ENCODE measurements at places on chromosomes 7 and 10. TPM values are rescaled to one million over a fixed set of nuclear protein-coding genes. Genes with fewer than 3 reads are reported as not detected.

- no peak for DNase-seq
Observed at GRCh38 chr7:78499971-78500370, 701.4 kb downstream of the PHTF2 start.

DNA sequence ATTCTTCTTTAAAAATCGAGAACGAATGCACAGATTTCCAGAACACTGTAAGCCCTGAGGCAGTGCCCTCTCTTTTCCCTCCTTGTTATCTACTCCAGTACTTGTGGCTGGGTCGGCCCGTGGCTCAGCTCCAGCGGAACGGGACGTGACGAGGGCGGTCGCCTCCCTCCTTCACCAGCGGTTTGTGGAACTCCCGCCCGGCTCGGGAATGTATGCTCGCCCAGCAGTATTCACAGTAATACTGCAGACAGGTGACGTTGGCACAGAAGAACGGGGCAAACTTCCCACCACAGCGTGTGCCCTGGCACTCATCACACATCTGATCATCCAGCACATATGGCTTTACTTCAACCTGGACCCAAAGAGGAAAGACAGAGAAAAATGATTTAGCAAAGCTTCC is 128.5 kb downstream of the BTAF1 start:
- no peak for DNase-seq

DNA sequence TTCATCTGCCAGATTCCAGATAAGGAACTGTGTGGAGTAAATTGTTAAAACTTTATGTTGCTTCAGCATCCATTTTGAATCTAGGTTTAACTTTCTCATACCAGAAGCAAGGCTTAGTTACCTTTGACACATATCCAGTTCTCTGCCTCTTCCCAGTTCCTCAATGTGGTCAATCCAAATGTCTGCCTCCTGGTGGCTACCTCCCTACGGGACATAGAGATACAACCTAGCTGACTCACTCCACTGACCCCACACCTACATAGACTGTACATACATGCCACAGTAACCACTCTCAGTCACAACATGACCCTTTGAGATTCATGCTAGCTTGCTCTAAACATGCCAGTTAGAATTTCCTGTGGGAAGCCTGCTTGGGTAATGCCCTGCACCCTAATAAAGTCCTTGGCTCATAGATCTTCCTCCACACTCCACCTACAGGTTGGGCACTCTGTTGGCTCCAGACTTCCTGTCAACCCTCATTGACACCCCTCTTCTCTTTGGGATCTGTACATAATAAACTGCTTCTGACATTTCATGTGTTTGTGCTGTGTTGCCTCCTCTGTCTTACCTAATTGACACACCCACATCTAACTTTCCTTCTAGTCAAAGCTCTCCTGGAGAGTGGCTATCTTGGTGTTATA is 278.1 kb downstream of the HTR7 start:
- no peak for DNase-seq

DNA sequence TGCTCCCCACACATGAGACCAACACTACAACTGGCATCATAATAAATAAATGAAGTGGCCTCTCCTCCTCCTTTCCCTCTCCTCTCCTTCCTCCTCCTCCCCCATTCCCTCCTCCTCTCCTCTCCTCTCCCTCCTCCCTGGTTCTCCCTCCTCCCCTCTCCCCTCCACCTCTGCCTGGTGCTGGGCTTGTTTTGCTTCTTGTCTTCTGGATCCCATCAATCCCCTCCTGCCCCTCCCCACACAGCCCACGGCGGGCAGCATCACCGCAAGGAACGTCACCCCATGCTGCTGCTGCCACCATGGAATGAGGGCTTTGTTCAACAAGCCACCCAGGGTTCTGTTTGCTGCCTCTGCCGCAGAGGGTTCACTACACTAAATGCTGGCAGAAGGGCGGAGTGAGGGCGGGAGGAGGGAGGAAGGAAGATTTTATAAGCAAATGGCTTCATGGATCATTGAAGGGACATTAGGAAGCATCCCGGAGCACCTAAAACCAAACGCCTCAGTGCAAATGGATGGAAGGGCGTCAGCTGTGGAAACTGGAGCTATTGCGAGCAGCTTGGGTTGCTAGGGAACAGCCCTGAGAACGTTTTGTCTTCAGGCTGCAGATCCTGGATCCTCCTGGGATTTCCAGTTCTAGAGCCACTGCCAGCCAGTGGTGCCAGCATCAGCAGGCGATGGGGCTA is 379.7 kb upstream of the ZMIZ1 start:
- peak; percentile 31 for DNase-seq

DNA sequence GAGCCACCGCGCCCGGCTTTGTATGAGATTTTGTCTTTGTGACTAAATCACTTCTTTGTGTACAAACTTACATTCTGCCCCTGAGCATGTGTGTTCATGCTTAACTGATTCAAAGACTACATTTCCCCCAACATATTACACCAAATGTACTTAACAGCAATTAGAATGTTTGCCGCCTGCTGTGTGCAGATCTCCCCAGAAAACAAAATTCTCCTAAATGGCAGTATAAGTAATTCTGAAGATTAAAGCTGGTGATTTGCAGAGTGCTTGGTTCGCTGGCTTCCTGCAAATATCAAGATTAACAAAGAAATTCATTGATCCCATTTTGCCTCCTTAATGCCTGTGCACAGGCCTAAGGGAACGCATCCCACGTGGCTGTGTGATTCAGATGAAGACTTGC is 230.3 kb downstream of the GALNT17 start:
- no peak for DNase-seq

DNA sequence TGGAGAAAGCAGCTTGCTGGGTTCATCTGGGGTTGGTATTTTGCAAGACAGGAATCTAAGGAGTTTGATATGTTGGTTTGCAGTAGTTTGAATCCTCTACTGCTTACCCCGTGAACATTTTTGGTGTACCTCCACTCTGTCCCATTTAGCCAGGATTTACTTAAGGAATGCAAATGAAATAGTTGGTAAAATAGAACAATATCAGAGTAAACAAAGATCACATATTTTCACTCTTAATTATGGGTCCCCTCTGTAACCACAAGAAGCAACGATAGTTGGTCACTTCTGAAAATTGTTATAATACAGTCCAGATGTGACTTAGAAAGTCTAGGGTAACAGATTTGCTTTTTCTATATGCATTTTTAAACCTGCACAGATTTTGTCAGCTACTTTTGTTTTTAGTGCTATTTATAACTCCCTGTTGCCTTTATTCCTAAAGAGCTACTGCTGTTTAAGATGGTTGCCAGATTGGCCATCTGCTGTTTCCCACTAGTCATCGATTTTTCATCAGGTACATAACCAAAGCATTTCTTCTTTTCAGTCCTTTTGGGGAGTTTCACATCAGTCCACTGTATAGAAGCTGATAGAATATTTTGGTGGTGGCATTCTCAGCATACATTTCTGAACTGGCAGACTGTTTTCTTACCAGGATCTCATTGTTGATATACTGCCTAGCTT is 37.6 kb downstream of the MAPK8 start:
- DNase-seq = no peak

DNA sequence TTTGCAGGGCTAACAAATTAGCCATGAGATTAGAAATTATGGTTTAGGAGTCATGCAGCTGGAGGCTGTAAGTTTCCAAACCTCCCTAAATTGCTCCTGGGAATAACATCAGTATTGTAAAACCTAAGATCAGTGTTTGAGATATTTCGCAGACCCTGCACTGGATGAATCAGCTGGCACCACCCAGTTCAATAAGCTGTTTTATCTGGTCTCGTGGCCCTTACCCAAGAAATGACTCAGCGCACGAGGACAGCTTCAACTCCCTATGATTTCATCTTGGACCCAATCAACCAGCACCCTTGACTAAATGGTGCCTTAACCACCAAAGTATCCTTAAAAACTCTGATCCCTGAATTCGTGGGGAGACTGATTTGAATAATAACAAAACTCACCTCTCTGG is 482.0 kb upstream of the PCDH15 start:
- DNase-seq = no peak

DNA sequence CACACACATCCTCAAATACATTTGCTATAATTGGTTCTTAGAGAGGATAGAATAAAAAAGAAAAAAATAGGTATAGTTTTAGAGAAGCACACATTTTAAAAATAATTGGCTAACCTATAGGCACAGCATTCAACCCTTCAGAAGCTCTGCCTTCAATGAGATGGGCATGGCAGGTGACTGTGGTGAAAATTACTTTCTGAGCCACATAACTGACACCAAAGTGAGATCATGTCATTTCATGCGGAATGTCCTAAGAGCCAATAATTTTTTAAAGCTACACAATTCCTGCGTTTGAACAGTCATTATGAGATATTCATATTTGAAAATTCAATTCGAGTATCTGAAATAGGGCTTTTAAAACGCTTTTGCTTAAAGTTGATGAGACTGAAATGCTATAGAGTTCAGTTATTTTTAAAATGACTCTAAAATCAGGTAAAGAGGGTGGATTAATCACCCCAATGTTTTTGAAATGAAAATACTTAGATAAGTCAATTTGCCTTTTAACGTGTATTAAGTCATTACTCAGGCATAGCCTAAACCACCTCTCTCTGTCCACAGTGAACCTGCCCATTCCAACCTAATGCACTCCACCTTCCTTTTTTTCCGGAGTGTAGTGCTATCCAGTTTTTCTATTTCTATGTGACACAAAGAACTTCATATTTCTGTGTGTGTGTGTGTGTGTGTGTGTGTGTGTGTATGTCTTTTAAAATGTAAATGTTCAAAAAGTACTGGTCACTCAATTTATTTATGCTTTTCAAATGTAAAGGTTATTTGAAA is 6.1 kb downstream of the RELN start:
- DNase-seq = no peak

GRCh38 chr10:88493691-88494483 is 89.2 kb downstream of the RNLS start:
- DNase-seq = peak; percentile 51

GRCh38 chr7:139993169-139993568 is 69.6 kb downstream of the PARP12 start:
- DNase-seq = no peak

DNA sequence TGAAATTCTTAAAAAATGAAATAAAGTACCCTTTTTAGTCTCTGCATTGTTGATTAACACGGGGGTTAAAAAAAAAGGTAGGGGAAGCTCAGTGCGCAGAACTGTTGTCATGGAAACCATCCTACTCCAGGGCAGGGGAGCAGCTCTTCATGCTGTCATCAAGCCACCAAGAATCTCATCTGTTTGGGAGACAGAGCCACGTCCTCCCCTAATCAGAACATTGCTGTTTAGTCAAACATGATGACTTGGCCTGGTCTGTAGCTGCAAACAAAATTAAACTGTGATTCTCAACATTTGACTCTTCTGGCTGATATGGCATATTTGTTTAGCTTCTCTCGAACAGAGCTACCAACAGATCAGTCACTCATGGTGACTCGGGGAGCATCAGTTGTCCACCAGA is 254.4 kb upstream of the KLF14 start:
- no peak for DNase-seq

DNA sequence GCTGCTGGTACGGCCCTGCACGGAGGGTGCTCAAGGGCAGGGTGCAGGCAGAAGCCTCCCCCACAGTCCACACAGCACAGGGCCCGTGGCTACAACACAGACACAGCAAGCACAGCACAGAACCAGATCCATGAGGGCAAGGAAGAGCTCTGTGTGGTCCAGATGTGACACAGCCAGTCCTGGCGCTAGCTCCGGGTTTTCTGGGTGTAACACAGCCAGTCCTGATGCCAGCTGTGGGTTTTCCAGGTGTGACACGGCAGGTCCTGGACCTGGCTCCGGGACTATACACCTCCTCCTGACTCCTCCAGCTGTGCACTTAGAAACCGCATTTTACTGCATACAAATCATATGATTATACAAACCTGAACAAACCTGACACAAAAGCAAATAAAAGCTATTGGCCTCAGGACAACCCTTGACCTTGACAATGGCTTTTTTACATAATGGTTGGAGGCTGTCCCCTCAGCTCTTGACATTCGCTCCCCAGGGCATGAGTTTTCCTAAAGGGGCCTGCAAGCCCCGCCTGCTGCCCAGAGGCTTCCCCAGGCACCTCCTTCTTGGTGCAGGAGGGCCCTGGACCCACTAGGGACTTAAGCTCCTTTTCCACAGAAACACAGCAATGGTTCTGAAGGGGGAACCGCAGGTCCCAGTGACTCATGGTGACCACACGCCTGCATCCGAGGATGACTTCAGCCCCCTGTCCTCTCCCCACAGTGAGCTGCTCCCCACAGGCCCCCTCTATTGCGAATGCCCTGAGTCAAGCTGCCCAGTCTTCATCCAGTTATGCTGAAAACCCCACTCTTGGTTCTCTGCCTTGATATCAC is 209.6 kb downstream of the PTPRN2 start:
- no peak for DNase-seq

DNA sequence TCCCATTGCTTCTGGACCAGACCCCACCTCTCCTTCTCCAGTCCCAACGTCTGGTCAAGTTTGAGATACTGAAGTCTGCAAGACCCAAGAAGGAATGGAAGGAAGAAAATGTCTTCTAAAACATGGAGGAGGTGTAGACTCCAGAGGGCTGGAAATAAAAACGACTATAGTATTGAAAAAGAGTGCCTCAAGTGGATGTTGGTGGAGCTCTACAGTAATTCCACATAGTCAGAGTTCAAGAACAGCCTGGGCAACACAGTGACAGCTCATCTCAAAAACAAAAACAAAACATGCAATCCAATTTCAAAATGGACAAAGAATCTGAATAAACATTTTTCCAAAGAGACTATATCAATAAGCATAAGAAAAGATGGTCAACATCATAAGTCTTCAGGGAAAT is 2.3 kb upstream of the PCGF6 start:
- no peak for DNase-seq

- DNase-seq = no peak
Observed at GRCh38 chr10:82925547-82925946, 1050.6 kb downstream of the NRG3 start.

GRCh38 chr10:86334488-86335085 is 32.0 kb downstream of the GRID1 start:
- DNase-seq = no peak

- DNase-seq = peak; percentile 26
Observed at GRCh38 chr7:8433477-8434289, at the start of gene NXPH1. TSS of gene NXPH1 (plus strand) at chr7:8433609.

- DNase-seq = no peak
Observed at GRCh38 chr7:81883801-81884393, 114.0 kb upstream of the HGF start.

- DNase-seq = no peak
Observed at GRCh38 chr10:124086787-124087671, 6.4 kb downstream of the CHST15 start.

GRCh38 chr7:22561895-22562593 is 62.1 kb upstream of the STEAP1B start:
- DNase-seq = no peak

DNA sequence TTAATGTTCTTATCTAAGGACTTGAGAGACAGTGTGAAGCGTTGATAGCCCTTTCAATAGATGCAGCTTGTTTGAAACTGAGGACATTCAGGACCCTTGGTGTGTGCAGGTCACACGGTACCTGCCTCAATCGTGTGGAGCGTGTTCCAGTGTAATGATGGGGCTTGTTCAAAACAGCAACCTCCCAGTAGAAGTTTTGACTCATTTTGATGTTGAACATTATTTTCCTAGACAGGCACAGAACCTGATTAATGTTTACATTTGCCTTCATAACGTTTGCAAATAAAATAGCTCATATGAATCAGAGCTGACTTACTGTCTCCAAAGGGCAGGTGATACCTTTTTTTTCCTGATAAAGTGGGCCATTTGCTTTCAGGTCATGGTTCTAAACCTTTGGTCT is 21.3 kb downstream of the RBM17 start:
- no peak for DNase-seq

LIPK gene
- not detected for polyA plus RNA-seq

PHYHIPL gene
- 0.72 TPM for polyA plus RNA-seq

SORCS1 gene
- polyA plus RNA-seq = 0.30 TPM

STEAP1 gene
- 1.9 TPM for polyA plus RNA-seq

EN2 gene
- not detected for polyA plus RNA-seq

NUTM2A gene
- 5.1 TPM for polyA plus RNA-seq
